ENCODE measurements at places on chromosomes 13 and 19.

DNA sequence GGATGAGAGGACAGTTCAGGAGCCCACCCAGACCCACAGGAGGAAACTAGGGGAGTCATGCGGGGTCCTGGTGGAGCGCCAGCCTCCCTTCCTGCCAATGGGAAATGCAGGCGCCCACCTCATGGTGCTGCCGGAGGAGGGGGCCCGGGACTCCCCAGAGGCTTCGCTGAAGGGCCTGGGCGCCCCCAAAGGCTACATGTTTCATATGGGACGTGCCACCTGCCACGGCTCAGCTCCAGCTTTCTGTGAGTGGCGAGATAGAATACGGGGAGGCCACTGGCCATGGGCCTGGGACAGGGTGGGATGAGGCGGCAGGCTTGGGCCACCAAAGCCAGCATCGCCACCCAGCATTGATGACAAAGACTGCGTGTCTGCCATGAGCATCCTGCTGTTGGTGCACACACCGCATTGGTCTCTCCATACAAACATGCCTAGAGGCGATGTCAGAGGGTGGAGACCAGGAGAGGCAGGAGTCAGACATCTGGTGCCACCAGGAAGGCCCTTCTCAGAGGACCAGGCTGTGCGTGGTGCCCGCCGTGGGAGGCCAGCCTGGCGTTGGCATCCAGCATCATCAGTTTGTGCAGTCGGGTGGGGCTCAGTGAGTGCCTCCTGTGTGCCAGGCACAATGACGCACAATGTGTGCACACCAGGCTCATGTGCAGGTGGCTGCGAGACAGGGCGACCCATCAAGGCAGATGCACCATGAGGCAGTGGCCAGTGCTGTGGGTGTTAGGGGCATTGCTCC lies 1.2 kb upstream of the F10 start:
- DNase-seq = no peak

DNA sequence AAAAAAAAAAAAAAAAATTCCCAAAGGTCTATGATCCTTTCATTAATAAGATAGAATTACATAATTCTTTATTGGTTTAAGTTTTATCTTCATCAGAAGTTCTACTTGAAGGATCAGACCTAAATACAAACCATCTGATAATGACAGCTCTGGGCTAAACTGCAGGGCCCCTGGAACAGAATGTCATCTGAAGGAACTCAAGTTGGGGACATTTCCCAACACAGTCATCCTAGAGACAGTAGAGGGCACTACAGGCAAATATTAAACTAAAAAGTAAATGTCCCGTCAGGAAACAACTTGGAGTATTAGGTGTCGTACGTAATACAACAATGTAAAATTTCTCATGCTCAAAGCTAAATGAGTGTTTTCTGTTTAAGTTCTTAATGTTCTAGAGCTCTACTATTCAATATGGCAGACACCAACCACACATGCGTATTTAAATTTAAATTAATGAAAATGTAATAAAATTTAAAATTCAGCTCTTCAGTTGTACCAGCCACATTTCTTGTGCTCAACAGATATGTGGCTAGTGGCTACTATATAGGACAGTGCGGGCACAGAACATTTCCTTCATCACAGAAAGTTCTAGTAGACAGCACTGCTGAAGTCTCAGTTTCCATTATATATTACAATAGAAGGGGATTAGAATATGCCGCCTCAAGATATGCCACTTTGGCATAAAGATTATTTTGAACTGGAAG lies 21.8 kb upstream of the NAXD start:
- no peak for DNase-seq

DNA sequence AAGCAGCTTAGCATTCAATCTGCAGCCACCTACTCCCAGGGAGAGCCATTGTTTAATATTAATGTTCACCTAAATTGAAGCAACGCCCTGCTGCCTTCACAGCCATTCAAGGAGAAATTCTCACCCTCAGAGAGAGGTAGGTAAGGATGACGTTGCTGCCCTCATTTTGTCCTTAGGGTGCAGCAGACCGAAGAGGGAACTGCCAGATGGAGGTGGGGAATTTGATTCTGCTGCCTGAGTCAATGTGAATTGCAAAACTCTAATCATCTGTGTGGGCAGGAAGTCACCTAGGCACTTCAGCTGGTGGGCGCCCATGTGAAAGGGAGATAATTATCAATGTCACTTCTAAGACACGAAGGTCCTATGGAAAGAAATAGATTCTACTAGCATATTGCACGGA lies 503.4 kb downstream of the TBC1D4 start:
- no peak for DNase-seq

GRCh38 chr13:30002577-30002976 lies 152.2 kb upstream of the UBL3 start:
- DNase-seq = no peak

DNA sequence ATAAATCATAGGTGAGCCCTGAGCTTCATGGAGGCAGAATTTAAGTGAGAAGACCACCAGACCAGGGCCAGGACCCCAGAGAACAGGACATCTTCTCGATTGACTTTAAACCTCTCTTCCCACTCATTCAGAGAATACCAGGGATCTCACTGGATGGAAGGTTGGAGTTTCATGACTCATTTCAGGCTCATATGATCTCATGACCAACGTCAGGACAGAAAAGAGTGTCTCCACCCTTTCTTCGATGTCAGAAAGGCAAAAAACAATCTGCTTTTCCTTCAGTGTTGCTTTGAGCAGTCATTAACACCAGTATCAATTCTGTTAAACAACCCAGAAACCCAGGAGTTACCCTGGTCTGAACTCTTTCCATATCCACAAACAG lies 361.0 kb downstream of the KLF12 start:
- no peak for DNase-seq

DNA sequence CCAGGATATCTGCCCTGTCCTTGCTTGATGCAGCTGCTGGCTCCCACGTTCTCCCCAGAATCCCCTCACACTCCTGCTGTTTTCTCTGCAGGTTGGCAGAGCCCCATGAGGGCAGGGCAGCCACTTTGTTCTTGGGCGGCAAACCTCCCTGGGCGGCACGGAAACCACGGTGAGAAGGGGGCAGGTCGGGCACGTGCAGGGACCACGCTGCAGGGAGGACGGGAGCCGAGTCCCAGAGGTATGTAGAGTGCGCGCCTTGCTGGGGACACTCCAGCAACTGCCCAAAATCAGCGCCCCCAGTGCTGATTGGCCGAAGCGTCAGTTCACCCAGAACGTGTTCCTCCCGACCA lies 30.3 kb upstream of the MIER2 start:
- DNase-seq = no peak

- DNase-seq = no peak
These were observed 10.4 kb upstream of the DIAPH3 start for GRCh38 chr13:60174113-60174512.

DNA sequence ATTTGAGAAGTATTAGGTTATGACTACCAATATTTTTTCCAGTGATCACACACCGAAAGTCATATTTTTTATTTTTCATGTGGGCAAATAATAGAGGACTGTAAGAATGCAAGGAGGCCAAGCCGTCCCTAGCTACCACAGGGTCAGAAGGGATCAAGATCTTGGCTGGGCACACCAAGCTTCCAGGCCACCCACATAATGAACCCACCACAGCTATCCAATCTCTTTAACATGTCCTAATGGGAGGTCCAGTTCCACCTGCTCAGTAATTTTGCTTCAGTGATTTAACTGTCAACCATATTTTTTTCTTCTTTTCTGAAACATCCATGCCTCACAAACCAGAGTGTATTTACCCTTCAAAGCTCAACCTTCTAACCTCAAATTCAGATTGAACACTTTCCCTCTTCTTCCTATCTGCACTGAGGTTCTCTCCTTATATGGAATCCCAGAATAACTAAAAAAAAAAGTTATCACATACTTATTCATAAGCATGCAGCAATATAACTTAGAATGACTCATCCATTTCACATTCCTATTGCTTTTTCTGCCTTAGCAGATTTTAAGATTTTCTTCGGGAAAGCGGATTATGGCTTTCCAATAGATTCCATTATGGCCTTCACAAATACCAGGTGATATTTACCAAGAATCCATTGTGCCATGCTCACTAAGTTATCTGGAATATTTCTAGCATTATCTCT lies 12.2 kb downstream of the ARGLU1 start:
- DNase-seq = no peak

- DNase-seq = no peak
These were observed 36.2 kb downstream of the ERCC5 start for GRCh38 chr13:102881819-102882686.

GRCh38 chr19:55459950-55460657 lies 1.3 kb downstream of the ISOC2 start:
- no peak for DNase-seq

GRCh38 chr13:49594576-49594975 lies 9.2 kb upstream of the RCBTB1 start:
- DNase-seq = no peak

GRCh38 chr13:111981446-111982165 lies 85.3 kb upstream of the SOX1 start:
- DNase-seq = no peak

DNA sequence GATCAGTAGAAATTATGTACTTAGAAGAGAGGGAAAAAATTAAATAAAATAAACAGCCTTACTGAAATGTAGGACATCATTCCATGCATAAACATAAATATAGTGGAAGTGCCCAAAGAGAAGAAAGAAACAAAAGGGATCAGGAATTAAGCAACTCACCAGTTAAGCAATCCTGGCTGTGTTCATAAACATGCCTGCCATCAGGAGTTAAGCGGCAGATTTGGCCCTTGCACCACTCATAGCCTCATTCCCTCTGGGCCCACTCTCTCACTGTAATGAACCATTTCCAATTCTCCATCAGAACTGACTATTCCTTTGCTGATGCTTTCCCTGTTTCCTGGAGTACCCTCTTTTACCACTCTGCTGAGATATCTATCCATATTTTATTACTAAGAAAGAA lies 281.4 kb downstream of the LHFPL6 start:
- DNase-seq = no peak

GRCh38 chr19:10661946-10662345 lies 7.8 kb downstream of the ILF3 start:
- no peak for DNase-seq

GRCh38 chr19:2055931-2056836 lies 5.1 kb upstream of the MKNK2 start:
- no peak for DNase-seq

GRCh38 chr19:10228393-10228792 lies 2.7 kb downstream of the S1PR2 start:
- DNase-seq = no peak

GRCh38 chr19:6514926-6515544 lies 12.9 kb upstream of the TUBB4A start:
- no peak for DNase-seq

GRCh38 chr13:74036373-74036772 lies 97.8 kb downstream of the KLF12 start:
- DNase-seq = no peak

- no peak for DNase-seq
These were observed 44.7 kb upstream of the LATS2 start for GRCh38 chr13:21106089-21106488.

- DNase-seq = no peak
These were observed 485.5 kb downstream of the DIAPH3 start for GRCh38 chr13:59677966-59678814.

- DNase-seq = no peak
These were observed 329.2 kb upstream of the TSHZ3 start for GRCh38 chr19:31678421-31678820.

DNA sequence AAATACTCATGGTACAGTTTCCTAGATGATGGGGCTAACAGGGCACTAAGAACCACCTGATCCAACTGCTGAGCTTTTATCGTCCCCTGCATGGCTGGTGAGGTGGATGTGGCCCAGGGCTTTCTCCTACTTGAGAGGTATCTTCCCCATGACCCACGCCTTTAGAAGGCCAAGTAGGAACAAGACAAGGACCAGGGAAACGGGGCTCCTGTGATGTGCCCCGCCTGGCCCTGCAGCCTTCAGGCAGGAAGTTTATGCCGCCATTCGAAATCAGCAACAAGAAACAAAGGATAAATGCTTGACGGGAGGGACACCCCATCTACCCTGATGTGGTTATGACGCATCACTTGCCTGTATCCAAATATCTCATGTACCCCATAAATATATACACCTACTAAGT lies 4.1 kb downstream of the NLRP13 start:
- no peak for DNase-seq

- no peak for DNase-seq
These were observed 927 bp downstream of the LPAR6 start for GRCh38 chr13:48411841-48412531.

DNA sequence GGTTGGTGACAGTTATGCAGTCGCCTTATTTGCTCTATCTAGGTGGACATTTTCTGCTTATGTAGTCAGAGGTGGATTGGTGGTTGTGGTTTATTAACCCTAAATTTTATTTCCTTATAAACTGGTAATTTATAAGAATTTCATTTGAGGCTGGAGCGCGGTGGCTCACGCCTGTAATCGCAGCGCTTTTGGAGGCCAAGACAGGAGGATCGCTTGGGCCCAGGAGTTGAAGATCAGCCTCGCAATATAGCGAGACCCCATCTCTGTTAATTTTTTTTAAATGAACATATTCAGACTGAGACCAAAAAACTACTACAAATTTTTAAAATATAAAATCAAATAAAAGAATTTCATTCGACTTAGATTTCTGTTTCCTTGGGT lies 810 bp downstream of the ZNF627 start:
- no peak for DNase-seq

- DNase-seq = no peak
These were observed 27.8 kb downstream of the NFIX start for GRCh38 chr19:13022859-13023636.

DNA sequence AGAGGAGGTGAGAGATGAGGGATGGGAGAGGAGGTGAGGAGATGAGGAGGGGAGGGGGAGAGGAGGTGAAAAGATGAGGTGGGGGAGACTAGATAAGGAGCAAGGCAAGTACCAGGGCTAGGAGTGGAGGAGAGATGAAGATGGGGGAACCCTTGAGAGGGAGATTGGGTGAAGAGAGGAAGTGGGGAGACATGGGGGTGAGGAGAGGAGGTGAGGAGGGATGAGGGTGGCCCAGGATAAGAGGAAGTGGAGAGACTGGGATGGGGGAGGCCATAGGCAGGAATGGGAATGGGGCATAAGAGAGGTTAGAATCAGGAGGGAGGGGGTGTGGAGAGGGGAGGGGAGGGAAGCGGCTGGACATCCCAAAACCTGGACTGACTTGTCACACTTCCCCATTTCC lies 16.7 kb upstream of the EMC10 start:
- no peak for DNase-seq

GRCh38 chr13:79837741-79838450 lies 356.9 kb downstream of the NDFIP2 start:
- no peak for DNase-seq

DNA sequence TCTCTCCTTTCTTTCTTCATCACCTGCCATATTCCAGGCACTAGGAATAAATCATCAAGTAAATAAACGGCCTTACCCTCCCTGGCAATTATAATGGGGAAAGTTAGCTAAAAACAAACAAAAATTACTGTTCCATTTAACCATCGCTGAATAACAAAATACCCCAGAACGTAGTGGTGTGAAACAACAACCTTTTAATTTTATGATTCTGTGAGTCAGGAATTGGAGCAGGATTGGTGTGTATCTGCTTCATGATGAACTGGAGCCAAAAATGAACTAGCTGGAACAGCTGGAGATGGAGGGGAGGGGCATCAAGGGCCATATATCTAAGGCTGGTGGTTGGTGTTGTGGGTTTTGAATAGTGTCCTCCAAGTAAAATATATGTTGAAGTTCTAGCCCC lies 3.7 kb upstream of the CADM4 start:
- DNase-seq = no peak
